T-helper 1 cell (primary cell): ENCODE measurements at places on chromosomes 12 and 14.
A peak's percentile ranks its signal among the peaks of the same experiment; 100 is the strongest.

DNA sequence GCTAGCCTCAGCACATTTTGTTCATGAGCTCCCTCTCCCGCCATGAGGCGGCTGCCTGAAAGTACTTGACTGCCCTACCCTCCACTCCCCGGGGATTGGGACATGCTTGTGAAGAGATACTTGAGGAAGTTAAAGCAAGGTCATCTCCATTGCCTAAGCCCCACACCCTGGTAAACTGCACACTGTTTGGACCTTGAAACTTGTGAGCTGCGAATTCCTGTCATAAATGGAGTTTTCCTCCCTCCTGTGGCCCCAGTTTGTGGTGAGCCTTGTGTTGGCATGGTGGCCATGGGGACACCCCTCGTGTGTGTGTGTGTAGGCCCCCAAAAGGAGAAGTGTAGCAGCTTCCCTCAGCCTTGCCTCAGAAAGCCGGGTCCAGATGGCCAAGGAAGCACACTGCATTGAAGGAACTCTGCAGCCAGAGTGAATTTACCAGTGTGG is 395.5 kb downstream of the ZFP36L1 start:
- no peak for DNase-seq

DNA sequence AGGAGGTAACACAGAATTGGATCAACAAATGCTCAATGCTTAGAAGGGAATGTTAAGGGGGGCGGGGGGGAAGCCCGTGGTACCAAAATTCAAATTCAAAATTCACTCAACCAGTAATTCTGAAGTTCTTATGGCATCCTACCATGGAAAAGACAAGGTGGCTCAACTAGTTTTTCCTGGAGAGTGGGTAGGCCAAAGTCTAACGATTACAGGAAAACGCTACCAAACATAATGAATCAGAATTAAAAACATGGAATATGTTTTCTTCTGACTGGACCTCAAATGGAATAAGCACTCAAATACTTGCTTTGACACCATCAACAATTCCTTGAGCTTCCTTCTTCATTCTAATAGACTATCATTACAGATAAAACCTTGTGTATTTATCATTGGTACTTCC is 2.3 kb downstream of the NACA start:
- no peak for DNase-seq

DNA sequence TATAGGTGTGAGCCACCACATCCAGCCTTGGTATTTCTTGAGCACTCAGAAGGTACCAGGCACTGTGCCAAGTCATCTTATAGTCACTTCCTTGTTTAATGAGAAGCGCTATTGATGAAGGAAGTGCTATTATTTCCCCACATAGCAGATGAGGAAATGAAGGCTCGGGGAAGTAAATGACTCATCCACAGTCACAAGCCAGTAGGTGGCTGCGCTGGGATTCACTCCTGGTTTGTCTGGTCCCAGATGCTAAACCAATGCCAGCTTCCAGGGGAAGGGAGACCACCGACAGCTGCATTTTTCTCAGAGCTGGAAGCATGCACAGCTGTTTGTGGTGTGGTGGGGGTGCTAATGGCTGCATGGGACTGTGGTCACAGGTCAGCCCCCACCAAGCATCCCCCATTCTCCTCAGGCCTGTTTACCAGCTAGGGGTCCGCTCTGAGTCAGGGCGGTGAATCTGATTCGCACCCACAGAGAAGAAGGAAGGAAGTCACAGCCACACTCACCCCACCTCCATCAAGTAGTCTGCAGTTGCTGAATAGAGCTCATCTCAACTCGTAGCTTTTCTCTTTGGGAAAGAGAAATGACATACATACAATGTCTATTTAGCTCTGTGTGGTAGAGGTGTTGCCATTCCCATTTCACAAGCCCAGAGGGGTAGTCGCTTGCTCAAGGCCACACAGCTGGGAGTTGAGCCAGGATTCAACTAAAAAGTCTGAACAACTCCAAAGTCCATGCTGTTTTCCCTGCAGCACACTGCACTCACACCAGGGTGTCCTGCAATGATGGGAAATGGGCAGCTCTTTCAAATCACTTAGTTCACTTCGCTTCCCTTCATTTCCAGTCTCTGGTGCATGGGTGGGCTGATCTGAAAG is 6.3 kb upstream of the LTBP2 start:
- DNase-seq: no peak

- no peak for DNase-seq
These were observed 16.0 kb downstream of the PRIMA1 start for GRCh38 chr14:93772263-93772662.

DNA sequence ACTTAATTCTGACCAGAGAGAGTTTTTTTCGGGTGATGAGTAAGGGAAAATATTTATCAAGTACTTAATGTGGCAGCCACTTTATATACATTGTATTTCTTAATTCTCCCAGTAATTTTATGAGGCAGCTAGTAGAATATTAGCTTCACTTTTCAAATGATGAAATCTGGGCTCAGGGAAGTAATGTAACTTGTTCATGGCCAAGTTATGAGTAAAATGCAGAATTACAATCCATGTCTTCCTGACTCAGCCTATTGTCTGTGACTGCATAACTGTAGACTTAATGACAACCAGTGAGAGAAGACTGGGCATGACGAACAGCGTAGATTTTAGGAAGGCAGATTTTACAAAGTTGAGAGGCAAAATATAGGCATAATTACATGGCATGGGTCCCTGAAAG is 106.7 kb upstream of the MIS18BP1 start:
- no peak for DNase-seq

- DNase-seq: no peak
These were observed 53.2 kb downstream of the GALNT16 start for GRCh38 chr14:69313176-69313575.

- DNase-seq: no peak
These were observed 68.7 kb upstream of the MED13L start for GRCh38 chr12:116346222-116346621.

- peak; percentile 48 for DNase-seq
These were observed 7.6 kb upstream of the RAB21 start for GRCh38 chr12:71746974-71747611.

DNA sequence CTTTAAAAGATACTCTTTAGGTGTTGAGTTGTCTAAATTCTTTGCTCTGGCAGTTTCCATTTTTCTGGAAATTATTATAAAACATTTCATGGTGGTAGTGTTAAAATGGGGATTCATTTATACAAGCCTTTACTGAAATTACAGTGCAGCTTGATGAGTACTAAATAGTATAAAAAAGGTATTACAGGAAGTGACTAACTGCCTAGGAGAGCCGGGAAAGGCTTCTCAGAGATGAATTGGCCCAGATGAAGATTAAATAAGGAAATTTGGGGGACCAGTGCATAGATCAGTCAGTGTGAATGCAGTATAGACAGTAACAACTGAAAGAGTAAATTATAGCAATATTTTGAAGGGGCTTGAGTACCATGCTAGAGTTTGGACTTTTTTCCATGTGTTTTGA is 7.5 kb downstream of the PSMA6 start:
- DNase-seq: no peak

DNA sequence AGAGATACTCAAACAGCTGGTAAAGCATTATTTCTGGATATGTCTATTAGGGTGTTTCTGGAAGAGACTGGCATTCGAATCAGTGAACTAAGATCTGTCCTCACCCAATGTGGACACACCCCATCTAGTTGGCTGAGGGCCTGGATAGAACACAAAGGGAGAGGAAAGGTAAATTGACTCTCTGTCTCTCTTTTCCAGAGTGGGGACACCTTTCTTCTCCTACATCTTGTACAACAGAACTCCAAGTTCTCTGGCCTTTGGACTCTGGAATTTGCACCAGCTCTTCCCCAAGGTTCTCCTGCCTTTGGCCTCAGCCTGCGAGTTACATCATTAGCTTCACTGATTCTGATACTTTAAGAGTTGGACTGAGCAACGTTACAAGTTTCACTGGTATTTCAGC is 1253.9 kb downstream of the SLC16A7 start:
- DNase-seq: no peak

DNA sequence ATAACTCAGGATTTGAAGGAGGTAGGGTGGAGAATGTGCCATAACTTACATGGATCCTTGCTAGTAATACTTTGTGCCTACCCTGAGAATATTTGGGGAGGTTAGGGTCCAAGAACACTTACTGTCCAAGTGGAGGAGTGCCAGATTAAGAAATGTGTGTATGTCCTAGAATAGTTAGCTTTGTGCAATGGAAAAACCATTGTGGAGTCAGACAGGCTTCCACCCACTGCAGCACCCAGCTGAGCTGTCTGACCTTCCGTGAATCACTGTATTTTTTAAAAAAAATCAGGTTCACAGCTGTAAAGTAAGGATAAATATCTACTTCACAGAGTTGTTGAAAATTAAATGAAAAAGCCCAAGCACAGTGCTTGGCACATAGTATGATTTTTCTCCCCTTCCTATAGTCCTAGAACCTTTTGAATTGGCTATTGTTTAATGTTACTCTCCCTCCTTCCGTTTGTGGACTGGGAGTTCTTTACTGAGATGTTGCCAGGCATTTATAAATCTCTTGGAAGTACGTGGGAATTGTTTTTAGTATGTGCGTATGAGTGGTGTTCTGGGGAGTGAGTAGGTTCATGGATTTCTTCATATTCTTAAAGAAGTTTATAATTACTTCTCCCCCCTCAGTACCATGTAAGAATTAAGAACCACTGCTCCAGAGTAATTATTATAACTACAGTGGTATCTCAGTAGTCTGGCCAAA is 9.2 kb downstream of the RAB21 start:
- no peak for DNase-seq

DNA sequence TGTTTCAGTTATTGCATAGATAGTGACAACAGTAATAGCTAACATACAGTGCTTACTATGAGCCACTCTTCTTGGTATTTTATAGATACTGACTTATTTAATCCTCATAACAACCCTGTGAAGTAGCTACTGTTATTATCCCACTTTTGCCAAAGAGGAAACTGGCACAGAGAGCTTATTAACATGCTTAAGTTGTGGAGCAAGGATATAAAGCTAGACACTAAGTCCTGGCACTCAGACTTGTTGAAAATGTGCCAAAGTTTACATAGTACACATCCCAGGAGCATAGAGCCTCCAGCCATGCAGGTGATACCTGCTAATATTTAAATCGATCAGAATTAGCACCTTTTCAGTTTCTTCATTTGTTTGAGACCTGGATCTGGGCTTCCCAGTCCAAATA is 41.8 kb downstream of the VEZT start:
- no peak for DNase-seq

- DNase-seq: no peak
These were observed 20.6 kb downstream of the LRTM2 start for GRCh38 chr12:1840981-1841425.

DNA sequence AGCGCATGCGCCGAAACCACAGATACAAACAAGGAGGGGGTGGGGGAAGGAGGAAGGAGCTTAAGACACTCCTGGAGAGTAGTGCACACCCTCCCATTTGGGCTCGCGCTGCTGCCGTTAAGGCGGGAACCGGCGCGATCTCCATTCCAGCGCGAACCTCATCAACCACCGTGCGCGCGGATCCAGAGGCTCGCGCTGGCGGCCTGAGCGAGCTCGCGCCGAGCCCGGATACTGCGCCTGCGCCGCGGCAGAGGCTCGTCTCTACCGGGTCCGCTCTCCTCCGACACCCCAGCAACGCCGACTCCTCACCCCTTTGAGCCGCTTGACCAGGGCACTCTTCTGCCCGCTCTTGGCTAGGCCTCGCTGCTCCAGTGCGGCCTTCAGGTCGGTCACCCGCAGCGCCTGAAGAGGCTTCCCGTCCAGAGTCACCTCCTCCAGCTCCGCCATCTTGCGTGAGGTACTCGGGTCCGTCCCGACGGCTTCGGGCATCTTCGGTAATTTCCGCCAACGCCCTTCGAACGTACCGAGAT is at the start of gene ACIN1:
ACIN1 (minus strand) TSS at position 471 of the 530 bp plus-strand sequence; CDS start at position 447, 24 bp downstream.
- DNase-seq: peak; percentile 54

DNA sequence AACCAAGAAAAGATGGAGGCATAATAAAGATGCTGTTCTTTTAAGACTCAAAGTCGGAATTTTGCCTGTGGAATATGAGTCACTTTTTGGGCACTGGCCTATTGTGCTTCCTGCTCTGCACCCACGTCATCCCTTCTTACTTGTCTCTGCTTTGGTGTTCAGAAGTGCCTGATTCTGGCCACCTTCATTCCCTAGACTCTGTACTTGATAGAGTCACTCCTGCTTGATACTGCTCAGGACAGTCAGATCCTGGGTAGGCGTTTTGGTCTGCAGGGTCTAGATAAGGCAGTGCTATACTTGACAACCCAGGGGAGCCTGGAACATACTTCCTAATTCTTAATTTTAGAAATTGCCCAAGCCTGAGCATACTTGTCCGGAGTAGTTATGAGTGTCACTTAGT is 1.9 kb downstream of the LRRK2 start:
- no peak for DNase-seq
